ENCODE measurements at places on chromosomes 1 and 21. TPM values are rescaled to one million over a fixed set of nuclear protein-coding genes. Genes with fewer than 3 reads are reported as not detected.

ARV1 gene
- 8.5 TPM for total RNA-seq

ACKR1 gene
- under 0.01 TPM for total RNA-seq

SLAMF7 gene
- not detected for total RNA-seq

OR6N1 gene
- not detected for total RNA-seq

TMEM81 gene
- 2.0 TPM for total RNA-seq

SLC35F3 gene
- total RNA-seq = not detected

DNA sequence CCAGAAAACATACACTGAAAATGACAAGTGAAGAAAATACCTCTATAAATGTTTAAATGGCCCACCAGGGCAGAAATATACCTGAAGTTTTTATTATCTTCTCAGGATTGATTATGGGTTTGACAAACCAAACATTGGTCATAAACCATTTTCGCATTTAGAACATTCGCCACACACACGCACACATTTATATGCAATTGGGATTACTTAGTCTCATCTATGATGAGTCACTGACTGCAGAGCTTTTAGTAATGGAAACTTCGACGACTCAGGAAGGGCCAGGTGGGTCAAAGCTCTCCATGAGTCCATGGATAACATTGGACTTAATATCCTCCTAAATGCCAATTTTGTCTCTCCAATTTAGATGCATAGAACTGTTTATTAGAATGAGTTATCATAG is 16.9 kb downstream of the NRDC start:
- DNase-seq = peak; percentile 65

DNA sequence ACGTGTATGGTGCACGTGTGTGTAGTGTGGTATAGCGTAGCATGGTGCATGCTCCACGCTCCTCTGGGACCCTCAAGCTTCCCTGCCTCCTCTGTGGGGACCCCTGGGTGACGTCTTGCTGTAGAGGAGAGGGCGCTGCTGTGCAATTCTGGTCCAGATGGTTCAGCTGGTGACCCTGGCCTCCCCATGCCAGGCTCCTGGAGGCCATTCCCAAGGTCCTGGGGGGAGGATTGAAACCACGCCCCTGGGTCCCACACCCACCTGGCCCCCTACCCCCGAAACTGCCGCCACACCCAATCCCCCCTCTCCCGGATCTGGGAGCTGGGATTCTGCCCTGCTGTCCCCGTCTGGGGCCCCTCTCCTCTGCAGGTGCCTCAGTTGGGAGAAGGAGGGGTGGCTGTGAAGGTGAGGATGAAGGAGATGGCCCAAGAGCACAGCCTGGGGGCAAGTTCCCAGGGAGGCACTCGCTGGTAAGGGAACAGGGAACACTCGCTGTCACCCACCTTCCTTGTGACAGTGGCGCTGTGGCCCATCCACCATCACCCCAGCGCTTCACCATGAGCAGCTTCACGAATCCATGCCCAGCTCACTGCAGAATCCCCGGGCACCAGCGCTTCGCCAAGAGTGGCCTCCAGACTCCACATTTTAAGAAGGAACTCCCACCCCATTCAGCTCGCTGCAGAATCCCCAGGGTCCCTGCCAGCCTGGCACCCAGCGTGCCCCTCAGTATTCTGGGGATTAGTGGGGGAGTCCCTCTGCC is 38.0 kb downstream of the WDR4 start:
- no peak for DNase-seq

DNA sequence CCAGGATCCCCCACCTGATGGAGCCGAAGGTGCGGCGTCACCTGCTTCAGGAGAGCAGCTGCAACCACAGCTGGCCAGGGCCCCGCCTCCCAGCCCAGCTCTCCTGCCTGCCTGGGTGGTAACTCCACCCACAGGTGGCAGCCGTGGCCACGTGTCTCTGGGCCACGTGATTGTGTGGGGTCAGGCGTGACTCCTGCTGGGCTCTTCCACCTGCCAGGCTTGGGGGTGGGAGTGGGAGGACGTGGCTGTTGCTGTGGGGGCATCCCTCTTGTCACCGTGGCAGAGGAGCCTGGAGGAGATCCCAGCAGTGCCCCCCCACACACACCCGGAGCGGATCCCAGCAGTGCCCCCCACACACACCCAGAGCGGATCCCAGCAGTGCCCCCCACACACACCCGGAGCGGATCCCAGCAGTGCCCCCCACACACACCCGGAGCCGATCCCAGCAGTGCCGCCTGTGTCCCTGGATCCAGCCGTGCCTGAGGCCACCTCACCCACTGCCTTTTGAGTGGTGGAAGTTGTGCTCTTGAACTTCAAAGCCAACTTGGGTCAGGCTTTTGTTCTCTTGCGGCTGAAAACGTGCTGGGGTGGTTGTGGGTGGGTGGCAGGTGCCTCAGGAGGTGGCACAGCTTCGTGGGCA is 32.2 kb downstream of the POFUT2 start:
- no peak for DNase-seq

DNA sequence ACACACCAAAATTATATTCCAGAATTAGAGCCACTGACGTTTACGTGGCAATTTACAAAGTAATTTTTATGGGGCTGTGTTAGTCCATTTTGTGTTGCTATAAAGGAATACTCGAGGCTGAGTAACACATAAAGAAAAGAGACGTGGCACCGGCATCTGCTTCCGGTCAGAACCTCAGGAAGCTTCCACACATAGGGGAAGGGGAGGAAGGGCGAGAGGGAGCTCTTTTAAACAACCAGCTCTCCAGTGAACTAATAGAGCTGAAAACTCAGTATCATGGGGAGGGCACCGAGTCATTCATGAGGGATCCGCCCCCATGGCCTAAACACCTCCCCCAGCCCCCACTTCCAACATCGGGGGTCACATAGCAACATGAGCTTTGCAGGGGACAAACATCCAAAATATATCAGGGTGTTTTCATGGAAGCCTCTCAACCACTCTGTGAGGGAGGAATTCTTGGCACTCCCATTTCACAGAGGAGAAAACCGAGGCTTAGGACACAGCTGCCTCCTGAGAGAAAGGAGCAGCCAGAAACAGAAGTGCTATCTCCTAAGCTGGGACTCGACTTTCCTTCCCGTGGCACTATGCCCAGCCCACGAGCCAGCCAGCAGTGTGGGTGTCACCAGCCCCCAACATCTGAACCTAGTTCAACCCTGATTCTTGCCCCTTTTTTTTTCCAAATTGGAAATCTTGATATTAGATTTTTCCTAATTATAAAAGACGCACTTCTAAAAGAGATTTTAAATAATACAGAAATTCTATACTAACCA is 29.2 kb downstream of the MIS18A start:
- no peak for DNase-seq

- no peak for DNase-seq
Measured at GRCh38 chr1:156262461-156263287, 14.8 kb upstream of the PAQR6 start.

DNA sequence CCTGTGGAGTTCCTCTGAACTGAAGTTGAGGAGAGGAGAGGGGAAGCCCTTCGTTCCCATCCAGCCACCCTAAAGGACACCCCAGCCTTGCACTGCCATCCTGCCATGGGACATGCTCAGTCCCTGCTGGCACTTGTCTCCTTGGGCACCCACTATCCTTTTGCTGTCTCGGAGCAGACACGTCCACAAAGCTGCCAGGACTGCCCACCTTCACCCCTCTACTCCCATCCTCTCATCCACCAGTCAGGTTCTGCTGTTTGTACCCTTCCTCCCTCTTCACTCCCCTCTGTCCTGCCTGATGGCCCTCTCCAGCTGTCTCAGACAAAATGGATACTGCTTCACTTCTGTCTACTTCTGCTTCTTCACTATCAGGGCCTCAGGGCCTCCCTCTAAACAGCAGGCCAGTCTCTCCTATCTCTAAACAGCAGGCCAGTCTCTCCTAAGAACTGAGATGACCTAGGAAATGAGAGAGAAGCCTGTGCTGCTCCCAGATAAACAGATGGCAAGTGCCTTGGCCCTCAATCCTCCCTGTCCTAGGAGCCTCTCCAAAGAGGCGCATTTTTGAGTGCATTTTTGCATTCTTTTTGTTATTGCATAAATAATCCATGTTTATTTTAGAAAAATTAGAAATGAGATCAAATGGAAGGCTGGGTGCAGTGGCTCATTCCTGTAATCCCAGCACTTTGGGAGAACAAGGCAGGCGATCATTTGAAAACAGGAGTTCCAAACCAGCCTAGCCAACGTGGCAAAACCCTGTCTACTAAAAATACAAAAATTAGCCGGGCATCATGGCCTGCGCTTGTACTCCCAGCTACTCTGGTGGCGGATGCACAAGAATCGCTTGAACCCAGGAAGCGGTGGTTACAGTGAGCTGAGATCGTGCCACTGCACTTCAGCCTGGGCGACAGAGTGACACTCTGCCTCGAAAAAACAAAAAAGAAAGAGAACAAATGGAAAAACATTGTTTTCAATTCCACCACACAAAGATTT is 4.4 kb upstream of the PYCR2 start:
- no peak for DNase-seq

GRCh38 chr1:240404286-240404685 is 207.7 kb downstream of the GREM2 start:
- no peak for DNase-seq

- DNase-seq = peak; percentile 50
Measured at GRCh38 chr1:9235096-9235459, 504 bp downstream of the H6PD start.

GRCh38 chr1:109447524-109447923 is 18.8 kb upstream of the SYPL2 start:
- no peak for DNase-seq

DNA sequence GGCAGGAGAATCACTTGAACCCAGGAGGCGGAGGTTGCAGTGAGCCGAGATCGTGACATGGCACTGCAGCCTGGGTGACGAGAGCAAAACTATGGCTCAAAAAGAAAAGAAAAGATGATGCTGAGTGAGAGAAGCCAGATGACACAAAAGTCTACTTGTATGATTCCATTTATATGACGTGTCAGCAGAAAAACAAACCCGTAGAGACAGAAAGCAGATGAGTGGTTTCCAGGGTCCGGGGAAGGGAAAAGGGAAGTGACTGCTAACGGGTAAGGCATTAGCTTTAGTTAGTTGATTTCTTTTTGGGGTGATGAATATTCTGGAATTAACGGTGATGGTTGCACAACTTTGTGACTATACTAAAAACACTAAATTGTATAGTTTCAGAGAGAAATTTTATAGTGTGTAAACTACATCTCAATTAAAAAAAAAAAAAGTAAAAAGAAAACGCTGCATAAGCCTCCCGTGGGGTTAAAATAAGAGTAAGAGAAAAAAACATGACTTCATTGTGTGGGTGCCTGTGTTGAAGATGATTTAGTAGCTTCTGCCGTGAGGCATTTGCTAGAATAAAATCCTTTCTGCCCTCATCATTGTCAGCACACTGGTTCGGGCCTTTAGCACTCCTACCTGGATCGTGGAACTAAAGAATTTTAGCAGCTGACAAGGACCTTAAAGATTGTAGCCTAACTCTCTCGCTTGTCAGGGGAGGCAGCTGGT is 24.7 kb upstream of the ATP5PO start:
- peak; percentile 51 for DNase-seq

GRCh38 chr1:6771441-6771769 is 13.8 kb upstream of the CAMTA1 start:
- no peak for DNase-seq

DNA sequence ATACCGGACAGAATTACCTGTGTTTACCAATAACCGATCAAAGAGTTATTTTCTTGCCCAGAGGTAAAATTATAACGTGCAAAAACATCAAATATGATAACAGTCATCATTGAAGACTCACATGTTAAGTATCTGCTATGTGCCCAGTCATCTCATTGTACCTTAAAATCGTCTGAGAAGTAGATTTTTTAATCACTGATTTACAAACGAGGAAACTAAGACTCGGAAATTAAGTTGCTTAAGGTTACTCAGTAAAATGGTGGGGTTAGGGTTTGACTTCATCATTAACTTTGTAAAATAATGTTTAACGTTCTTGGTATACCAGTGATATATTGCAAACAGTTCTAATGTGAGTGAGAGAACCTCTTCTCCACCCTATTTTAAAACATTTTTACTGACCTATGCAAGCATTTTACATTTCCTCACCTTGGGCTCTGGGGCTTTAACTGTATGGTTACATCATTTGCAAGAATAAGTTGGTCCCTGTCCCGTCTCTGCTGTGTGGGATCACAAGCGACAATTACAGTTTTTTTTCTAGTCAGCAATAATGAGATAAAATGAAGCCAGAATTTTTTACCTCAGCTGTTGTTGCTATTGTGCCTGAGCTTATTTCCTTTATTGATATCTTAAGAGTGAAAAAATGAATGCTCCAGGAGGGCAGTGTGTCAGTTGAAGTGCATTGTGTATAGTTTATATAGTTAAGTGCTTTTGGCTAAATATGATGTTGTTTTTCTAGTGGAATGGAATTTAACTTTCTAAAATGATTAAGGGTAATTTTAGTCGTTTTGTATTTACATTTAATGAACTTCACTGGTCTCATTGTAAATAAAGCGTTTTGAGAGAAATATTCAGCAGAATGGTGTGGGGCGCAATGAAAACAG is 2.7 kb downstream of the RPRD2 start:
- DNase-seq = peak; percentile 22
